ENCODE measurements at places on chromosomes 12 and 14.
A peak's percentile ranks its signal among the peaks of the same experiment; 100 is the strongest.

- DNase-seq, result peak; percentile 56
Measured at GRCh38 chr14:68546839-68547238, 246.0 kb downstream of the ZFP36L1 start.

- DNase-seq, result no peak
Measured at GRCh38 chr12:19192710-19193109, 63.2 kb downstream of the PLEKHA5 start.

DNA sequence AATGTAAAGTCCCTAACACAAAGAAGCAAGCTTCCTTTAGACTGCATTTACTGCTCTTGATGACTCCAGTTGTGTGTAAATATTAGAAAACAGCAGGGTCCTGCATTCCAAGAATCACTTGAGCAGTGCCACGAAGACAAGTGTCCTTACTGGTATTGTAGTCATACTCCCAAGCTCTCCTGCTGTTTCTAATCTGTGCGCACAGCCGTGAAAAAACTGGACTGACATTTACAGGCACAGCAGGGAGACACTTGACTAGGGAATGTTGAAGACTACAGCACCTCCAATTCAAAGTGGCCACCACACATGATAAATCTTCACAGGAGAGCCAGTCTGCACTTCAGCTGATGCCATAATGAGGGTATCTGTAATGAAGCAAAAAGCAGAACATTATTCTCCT is 91.4 kb downstream of the VRK1 start:
- no peak for DNase-seq

- no peak for DNase-seq
Measured at GRCh38 chr14:90362558-90362896, 30.8 kb upstream of the NRDE2 start.

GRCh38 chr14:21498540-21499526 is 12.3 kb downstream of the METTL3 start:
- DNase-seq, result no peak

DNA sequence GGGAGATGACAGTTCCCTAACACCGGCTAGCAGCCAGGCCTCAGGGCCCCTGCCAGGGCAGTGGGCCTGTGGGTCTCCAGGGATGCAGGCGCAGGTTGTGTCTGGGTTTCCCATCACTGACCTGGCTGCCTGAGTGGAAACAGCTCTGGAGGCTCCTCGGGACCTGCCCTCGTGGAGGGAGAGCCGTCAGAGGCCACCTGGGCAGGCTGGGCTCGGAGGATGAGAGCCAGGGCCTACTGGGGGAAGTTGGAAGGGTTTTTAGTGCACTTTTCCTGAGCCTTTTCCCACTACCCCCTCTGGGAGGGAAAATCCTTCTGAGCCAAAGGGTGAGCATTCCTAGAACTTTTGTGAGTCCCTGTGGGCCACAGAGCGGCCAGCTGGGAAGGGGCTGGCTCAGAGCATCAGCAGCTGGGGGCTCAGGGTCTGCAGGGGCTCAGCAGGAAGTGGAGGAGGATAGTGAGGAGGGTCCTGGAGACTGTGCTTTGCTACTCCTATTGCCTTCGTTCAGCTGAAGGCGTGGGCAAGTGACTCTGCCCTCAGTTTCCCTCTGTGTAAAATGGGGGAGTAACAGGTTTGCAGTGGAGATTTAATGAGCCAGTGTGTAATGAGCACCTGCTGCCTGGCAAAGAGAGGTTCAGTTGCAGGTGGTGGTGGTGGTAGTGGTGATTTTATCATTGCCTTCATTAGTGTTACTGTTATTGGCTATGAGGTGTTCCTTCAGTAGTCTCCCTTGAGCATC is 1.8 kb downstream of the SH2B3 start:
- no peak for DNase-seq

GRCh38 chr12:86389949-86390348 is 133.8 kb upstream of the MGAT4C start:
- DNase-seq, result no peak

DNA sequence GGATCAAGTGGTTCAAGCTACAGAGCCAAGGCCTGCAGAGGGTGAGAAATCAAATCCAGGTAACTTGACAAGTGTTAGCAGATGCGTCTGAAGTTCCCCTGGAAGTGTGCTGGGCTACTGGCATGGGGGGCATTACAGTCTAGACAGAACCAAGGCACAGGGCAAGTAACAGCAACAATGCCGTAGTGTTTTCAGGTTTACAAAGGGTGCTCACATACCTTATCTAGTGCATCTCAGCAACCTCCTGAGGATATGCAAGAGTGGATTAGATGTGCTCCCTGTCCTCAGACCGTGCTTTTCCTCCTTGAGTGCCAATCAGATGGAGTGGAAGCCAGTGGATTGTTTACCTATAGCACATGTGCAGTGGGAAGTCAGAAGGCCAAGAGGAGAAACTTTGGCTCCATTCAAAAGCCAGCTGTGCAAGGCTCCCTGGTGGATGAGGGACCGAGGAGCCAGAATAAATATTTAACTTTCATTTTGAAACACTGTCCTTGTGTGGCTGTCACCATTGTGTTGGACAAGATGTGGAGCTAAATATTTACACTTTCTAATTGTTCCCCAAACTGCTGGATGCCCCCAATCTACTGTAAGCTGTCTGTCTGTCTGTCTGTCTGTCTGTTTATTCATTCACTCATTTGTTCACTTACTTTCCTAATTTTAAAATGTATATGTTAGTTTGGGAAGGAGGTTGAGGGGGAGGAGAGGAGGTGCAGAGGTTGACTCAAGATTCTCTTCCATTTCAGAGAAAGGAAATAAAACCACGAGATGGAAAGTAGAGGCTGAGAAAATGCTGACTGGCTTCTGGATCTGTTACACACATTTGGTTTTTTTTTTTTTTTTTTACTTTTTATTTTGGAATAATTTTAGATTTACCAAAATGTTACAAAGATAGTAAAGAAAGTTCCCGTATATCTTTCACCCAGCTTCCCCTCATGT is 184.0 kb upstream of the PARP11 start:
- DNase-seq, result no peak

GRCh38 chr14:102764220-102764671 is 13.0 kb upstream of the TRAF3 start:
- DNase-seq, result no peak

- no peak for DNase-seq
Measured at GRCh38 chr12:53507603-53507885, 260 bp upstream of the NPFF start.

DNA sequence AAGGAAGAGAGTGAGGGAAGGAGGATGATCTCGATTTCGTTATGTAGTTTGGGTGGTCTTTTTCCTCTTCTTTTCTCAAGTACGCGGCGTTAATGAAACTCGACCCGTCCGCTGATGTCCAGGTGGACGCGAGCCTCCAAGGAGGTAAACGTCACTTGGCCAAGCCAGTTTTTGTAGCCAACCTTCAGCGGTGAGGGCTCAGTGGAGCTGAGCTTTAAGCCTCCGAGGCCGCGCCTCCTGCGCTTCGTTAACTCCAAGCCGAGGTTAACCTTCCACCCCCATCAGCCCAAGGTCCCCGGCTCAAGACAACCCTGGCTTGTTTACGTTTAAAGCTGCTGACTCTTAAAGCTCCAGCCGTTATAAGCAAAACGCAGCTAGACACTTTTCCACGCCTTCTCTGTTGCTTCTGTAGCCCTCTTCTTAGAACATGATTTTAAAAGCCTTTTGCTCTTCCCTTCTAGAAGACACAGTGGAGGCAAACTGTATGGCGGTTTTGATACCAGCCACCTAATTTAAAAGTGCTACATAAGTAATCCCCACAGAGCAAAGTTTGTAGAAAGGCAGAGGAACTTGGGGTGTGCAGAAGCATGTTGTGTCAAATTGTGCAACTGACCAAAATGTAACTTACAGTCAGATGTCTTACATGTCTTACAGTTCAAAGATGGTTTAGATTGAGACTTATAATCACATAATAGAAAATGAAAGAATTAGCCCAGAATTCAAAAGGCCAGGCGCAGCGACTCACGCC is 923 bp upstream of the ITPR2 start:
- DNase-seq, result peak; percentile 56
